Activated CD4-positive, alpha-beta T cell treated with anti-CD3 and anti-CD28 coated beads, Interleukin-2, amount 10 ng/mL, durations not matched to agents 7 days and 5 days (primary cell): ENCODE measurements at places on chromosomes 1 and 21. TPM values are rescaled to one million over a fixed set of nuclear protein-coding genes. Genes with fewer than 3 reads are reported as not detected.

The NBL1 gene
- 22.0 TPM for total RNA-seq

The ZNF695 gene
- 0.17 TPM for total RNA-seq

The CHRM3 gene
- total RNA-seq = 0.05 TPM

The SPATA1 gene
- 1.7 TPM for total RNA-seq

DNA sequence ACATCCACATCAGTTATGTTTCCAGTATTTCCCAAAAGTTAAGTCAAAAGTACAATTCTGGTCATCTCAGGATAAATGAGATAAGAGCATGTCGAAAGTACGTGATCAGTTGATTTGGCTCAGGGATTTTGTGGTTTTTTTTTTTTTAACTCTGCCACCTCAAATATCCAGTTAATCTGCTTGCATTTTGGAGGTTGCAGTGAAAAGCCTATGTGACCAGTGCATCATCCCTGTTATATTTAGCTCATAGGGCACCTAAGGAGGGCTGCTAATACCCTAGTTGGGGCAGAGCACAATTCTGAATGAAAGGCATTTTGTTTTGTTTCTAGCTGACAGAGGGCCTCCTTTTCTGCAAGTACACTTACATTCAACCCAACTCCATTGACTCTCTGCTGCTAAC is 31.7 kb upstream of the RGS16 start:
- no peak for DNase-seq

DNA sequence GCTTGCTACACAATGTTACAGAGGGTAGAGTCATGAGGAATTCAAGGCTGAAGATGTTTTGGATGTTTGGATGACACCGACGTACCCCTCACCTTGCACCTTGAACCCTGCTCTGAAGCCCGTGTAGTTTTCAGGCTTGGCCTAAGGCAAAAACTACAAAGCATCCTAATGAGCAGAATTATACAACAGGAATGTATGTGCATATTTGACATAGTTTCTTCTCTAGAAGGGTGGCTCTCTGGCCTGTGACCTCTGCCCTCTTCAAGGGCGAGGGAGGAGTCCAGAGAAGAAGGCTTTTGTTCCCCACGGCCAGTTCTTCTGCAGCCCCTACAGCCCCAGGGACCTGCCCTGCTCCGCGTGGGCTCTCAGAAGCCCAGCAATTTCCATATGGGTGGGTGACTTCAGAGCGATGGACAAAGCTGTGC is 43.3 kb downstream of the L1TD1 start:
- DNase-seq = no peak

- no peak for DNase-seq
These were observed 155.5 kb downstream of the GLUL start for GRCh38 chr1:182235952-182236650.

GRCh38 chr1:31366796-31367195 is 6.1 kb downstream of the FABP3 start:
- no peak for DNase-seq

DNA sequence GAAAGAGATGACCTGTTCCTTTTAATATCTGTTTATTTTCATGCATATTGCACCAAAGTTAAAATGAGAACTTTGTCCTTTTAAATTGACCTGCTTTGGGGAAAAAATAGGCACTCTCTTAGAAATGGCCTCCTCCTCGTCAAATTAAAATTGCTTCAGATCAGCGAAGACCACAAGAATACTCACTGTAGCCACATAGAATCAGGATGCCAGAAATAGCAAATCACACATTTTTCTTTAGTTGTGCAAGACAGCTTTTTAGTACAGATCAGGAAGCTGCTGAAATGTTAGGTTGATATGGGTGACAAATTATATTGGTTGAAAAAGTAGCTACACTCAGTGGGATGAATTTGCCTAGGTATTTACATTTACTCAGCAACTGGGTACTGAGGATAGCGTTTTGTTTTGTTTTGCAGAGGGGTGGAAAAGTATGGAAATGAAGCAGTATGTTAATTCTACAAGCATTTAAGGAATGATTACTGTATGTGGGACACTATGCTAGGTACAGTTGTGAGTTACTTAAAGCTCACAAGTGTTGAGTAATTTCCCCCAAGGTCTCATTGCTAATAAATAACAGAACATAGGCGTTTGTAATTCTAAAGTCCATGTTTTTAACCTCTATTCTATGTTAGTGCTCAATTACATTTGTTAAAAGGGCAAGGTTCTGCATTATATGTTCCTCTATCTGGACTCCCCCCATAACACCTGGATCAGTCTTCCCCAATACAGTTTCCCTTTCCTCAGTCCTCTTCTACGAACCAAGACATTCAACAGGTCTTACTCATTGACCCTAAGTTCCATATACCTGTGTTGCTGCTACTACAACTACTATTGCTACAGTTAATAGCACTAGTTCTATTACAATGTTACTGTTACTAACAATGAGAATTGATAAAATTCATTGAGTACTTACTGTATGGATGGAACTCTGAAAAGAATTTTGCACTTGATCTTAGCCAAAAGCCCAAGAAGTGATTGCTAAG is 99.4 kb upstream of the S1PR1 start:
- no peak for DNase-seq

GRCh38 chr1:15618655-15619525 is 1.6 kb downstream of the DDI2 start:
- DNase-seq = no peak

DNA sequence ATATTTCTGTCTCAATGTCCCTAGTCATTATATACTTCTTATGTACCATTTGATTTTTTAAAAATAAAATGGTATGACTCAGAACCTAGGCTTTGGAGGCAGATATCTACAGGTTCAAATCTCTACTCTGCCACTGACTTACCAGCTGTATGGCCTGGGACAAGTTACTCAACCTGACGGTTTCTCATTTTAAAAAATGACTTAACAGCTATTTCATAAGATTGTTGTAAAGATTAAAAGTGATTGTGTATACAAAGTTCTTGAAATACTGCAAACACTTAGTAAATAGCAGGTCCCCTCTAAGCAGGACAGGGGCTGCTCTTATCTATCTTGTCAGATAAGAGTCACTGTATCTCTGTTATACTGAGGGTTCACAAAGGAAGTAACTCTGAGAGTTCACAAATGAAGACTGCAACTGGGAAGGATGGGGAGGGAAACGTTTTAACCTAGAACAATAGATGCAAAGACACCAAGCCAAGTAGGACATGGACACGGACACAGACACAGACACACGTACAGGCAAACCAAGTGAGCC is 2.6 kb downstream of the BCAR3 start:
- no peak for DNase-seq

DNA sequence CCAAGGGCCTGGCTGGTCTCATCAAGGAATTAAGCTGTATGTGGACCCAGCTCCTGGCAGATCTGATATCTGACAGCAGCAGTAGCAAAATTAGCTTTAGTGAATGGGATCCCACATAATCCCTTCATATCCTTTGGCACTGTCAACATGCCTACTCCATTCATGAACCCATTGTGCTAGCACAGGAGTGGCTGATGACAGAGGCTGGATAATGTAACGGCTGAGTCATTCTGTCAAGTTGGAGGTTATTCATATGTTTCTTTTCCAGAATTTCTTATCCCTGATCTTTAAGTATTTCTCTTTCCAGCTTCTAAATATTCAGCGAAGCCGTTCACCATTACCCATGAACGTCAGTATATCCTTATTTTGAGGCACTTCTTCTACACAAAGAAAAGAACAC is 84.3 kb downstream of the EXTL2 start:
- no peak for DNase-seq

GRCh38 chr1:8913457-8913856 is 32.2 kb upstream of the CA6 start:
- no peak for DNase-seq
